ENCODE measurements at places on chromosomes 7 and 10.

DNA sequence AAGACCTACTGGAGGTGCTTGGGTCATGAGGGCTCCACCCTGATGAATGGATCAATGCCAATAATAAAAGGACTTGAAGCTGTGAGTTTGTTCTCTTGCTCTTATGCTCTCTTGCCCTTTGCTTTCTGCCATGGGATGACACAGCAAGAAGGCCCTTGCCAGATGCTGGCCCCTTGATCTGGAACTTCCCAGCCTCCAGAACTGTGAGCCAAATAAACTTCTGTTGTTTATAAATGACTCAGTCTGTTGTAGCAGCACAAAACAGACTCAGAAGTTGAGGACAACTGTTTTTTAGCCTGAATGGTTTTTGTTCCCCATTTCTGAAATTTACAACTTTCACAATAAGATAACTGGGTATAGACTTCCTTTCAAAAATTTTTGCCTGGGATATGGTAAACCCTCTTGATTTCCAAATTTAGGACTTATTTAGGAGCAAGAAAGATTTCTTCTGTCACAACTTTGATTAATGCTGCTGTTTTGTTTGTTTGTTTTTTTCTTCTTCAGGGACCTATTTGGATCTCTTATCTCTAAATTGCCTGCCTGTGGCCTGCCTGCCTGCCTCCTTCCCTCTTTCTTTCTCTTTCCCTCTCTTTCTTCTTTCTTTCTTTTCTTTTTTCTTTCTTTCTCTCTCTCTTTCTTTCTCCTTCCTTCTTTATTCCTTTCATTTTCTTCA, 12.1 kb downstream of the ENTPD1 start:
- no peak for DNase-seq

- DNase-seq: no peak
Measured at GRCh38 chr7:19392246-19392645, 247.0 kb upstream of the FERD3L start.

DNA sequence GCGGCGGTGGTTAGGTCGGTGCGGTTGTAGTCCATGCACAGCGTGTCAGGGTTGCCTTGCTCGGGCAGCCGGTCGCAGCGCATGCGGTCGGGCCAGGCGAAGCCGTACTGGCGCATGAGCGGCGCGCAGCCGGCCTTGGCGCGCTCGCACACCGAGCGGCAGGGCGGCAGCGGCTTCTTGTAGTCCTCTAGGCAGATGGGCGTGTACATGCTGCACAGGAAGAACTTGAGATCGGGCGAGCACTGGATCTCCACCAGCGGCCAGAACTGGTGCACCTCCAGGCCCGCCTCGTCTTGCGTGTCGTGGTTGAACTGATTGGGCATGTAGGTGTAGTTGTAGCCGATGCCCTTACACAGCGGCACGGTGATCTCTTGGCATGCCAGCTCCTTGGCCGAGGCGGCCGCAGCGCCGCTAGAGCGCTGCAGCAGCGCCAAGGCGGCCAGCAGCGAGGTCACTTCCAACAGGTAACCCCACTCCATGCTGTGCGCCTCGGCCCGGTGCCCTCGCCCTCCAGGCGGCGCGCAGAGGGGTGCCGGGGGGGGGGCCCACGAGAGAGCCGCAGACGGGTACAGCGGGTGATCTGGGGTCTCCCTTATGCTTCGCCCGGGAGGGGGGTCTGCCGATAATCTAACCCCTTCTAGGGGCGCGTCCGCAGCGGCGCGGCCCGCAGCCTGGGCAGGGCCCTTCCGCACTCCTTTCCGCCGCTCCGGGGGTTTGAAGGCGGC, 983 bp downstream of the FZD8 start:
- peak; percentile 22 for DNase-seq

- no peak for DNase-seq
Measured at GRCh38 chr10:42875798-42876341, 93.3 kb downstream of the BMS1 start.

- DNase-seq: no peak
Measured at GRCh38 chr10:36474456-36474855, 650.9 kb upstream of the ANKRD30A start.

Data from CD4-positive, alpha-beta T cell treated with Interleukin-2 at 100 ng/mL for 4 hours (primary cell).